MV-4-11 (cell line): ENCODE measurements at places on chromosomes 1 and 21.

- DNase-seq, result peak; percentile 65
Observed at GRCh38 chr1:108643492-108644335, 17.2 kb downstream of the HENMT1 start.

DNA sequence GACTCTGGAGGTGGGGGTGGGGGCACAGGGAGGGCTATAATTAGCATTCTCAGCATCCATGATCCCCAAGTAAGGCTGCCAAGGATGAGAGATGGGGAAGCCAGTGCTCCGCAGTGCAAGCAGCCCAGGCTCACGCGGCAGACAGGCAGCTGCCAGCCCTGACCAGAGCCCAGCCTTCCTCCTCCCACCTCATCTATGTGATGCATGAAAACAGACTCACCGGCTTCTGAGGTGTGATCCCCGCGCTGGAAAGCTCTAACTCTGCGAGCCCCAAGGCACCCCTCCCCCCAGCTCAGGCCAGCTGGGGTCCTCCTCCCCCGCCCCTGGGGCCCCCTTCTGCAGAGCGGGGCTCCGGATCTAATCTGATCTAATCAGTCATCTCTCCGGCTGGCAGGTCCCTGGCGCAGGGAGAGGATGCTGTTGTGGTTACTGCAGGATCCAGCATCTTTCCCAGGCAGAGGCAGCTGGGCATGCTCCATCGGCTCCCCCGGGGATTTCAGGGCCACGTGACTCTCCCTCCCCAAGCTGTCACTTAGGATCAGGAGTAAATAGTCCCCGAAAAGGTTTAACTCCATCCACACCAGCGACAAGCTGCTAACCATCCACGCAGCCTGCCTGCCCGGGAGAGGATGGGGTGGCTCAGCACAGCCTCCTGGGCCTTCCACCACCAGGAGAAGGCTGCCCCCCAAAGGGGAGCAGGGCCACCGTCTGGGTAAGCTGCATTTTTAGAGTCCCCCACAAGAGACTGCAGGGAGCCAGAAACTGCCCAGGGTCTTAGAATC is at the start of gene PLEKHA6:
Gene PLEKHA6 (minus strand): TSS at position 456 of the 782 bp plus-strand sequence. CDS start 86,202 bp downstream, outside the sequence.
- DNase-seq, result no peak

- no peak for DNase-seq
Observed at GRCh38 chr21:43341378-43342161, 85.4 kb downstream of the SIK1 start.

- no peak for DNase-seq
Observed at GRCh38 chr1:230128569-230129285, 61.7 kb downstream of the GALNT2 start.

DNA sequence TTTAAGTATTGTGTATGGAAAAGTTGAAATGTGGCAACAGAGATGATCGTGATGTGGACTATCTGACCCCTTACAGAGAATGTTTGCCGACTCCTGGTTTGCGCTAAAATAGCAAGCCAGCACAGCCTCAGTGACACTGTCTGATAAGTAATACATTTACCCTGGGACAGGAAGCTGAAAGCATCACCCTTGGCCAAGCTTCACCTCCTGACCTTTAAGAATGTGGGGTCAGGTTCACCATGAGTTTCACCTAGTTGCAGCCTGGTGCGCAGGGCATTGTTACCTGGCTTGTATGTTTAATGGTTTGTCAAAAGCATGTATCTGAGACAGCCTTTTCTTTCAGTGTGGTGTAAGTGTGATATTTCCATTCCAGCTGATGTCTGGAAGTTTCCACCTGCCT is 29.2 kb downstream of the TRAF5 start:
- no peak for DNase-seq
